NCI-H2107 (cell line): ENCODE measurements at places on chromosomes 5 and 9.

GRCh38 chr5:140049205-140049604 lies 6.1 kb upstream of the NRG2 start:
- no peak for DNase-seq

DNA sequence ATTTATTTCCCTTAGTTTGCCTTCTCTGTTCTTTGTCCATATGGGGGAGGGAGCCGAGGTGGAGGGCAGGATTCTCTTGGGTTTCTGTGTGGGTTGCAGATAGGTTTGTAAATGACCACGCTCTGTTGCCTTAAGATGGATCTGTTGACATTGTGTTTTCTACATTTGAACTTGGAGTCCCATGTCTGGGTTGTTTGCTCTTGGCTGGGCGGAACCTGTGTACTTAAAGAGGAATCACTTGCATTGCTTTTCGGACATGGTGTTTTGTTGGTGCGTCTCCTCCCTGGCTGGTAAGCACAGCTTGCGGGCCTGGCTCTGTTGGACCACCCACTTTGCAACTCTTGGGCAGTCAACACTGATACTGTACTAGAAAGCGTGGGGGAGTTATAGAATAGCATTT lies 45.9 kb downstream of the EHMT1 start:
- no peak for DNase-seq

- DNase-seq, result no peak
These were observed 41.6 kb upstream of the NAA35 start for GRCh38 chr9:85899388-85899787.

DNA sequence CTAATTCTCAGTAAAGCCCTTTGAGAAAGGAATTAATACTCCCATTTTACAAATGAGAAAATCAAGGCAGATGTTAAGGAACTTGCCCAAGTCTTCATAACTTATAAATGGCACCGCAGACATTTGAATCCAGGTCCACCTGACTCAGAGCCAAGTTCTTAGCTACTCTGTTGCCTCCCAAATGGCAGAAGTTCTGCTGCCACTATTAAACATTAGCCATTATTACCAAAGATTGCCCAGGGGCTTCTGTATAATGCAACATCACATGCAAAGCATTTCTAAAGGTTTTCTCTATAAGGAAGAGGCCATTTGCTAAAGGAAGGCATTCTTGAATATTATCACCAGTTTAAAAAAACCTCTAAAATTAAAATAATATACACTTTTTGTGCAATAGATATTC lies 28.3 kb downstream of the TPD52L3 start:
- no peak for DNase-seq

DNA sequence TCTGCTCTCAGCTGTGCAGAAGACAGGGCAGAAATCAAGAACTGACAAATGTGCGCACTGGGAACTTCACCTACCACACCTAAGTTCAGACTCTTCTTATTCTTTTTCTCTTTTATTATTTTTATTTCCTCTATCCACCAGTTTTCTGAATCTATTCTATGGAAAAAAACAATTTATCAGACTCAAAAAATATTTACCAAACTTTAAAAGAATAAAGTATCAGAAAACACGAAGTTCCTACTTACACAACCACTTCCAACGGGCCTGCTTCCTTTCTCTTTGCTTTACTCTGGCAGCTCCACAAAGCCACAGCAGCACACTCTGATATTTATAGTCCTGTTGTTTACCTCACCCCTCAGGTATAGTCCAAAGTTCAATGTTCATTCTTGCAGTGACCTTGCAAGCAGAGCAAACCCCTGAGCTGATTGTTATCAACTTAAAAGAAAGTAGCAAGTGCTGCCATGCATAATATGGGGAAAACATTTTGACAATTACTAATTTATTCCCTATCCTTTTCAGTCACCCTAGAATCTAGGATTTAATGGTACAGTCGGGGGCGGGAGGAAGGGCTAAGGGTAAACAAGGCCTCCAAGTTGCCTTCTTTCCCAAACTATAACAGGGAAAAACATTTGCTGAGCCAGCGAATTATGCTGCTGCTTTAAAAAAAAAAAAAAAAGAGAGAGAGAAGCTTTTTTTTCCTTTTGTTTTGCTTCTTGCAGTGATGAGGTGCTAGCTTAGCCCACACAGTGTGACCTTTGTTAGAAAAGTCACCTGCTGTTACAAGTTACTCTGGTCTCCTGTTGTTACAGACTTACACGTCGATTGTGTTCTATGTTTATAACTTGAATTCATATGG lies at the start of gene SELENOP:
Gene SELENOP, minus strand, starts transcription at position 302 of the 856 bp plus-strand sequence. CDS start 3,539 bp downstream, outside the sequence.
- DNase-seq, result peak; percentile 61

DNA sequence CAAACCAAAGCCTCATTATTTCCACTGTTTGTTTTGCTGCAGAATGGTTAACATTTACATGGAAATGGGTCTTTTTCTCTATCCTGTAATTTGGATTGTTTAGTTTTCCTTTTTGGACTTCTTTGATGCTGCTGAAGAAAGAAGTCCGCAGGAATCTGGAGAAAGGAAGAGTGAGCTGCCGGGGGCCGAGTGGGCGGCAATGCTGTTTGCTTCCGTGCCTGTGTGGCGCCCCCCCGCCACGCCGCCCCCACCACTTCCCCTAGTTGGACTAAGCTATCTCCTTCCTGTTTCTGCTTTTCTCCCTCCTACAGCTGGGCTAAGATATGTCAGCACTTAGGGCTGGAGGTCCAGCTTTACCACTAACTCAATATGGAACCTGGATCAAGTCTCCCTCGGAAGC lies 39.7 kb downstream of the ACTL7B start:
- DNase-seq, result no peak

GRCh38 chr5:73256862-73257261 lies 83.9 kb downstream of the TMEM174 start:
- no peak for DNase-seq

GRCh38 chr5:76601470-76601869 lies 21.7 kb downstream of the F2RL2 start:
- DNase-seq, result peak; percentile 21

GRCh38 chr5:129656952-129657351 lies 90.9 kb upstream of the MINAR2 start:
- DNase-seq, result no peak

GRCh38 chr9:35599763-35600604 lies 5.1 kb upstream of the TESK1 start:
- no peak for DNase-seq

- DNase-seq, result no peak
These were observed 63.3 kb upstream of the TGFBR1 start for GRCh38 chr9:99041618-99042017.

DNA sequence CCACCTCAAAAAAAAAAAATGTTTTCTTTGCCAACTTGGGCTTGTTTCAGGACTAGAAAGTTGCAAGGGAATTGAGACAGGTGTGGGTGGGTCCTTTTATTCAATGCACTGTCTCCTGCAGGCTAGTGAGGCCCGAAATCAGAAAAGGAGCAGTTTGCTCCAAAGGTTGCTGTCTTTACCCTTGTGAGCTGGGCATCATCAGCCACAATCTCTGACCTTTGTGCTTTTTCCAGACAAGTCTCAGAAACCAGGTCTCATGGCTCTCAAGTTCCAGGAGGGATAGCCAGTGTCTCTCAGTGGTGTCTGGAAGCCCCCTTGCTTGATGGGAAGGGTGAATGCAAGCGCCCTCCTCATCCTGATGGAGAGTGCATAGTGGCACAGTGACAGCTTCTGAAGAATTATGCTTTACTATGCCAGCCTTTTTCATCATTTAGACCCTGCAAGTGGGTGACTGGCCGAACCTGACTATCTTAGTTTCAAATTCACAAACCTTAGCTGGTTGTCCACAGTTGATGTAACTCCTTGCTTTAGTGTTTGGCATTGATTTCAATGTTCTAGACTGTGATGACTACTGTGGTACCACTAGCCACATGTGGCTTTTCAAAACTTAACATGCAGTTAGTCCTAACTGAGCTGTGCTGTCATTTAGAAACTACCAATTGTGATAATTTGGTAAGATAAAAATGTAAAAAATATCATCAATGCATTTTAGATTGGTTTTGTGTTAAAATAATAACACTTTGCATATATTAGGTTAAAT lies 468.6 kb downstream of the GADD45G start:
- no peak for DNase-seq

- DNase-seq, result no peak
These were observed 208.2 kb downstream of the SEC61B start for GRCh38 chr9:99430301-99430700.

GRCh38 chr9:12633016-12633765 lies 60.0 kb upstream of the TYRP1 start:
- DNase-seq, result no peak

GRCh38 chr9:132487351-132487791 lies 77.4 kb downstream of the CFAP77 start:
- DNase-seq, result no peak

GRCh38 chr9:14831074-14831473 lies 79.2 kb downstream of the FREM1 start:
- no peak for DNase-seq

DNA sequence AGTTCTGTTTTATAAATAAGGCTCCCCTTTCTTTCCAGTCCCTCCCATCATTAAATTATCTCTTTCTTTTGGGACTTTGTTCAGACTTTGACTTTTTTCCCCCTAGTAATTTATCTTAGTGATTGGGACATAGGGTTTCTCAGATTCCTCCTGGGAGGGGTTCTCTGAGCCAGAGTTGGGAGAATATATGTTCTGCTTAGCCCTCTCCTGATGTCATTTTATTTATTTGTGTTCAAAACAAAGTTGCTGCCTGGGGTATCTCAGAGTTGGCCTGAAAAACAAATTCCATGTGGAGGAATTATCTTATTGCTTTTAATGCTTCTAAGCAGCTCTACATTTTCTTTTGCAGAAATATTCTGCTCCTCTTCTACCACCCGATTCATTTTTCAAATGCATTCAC lies 211.0 kb downstream of the PCSK5 start:
- no peak for DNase-seq

DNA sequence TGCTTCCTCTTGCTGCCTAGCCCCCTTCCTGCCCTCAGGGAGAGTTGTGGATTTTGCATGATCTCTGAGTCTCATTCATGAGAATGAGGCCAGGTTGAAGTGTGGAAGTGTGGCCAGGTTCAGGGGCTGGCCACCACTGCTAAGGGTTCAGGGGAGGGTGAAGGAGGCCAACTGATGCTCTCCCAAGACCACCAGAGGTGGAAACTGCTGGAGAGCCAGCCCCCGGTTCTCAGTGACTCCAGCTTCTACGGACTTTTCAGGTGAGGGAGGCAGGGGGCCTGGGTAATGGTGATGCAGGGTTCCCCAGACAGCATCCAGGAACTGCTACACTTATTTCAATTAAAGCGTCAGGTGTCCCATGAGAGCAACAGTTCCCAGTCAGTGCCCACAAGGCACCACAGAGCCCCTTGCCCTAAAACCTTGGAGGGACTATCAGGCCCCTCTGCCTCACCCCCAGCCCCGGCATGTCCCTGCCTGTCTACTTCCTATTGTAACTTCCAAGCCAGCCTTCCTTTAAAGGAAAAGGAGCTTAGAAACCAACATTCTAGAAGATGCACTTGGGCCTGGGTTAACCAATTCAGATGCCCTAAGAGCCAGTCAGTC lies 50.1 kb downstream of the AMBP start:
- DNase-seq, result no peak

DNA sequence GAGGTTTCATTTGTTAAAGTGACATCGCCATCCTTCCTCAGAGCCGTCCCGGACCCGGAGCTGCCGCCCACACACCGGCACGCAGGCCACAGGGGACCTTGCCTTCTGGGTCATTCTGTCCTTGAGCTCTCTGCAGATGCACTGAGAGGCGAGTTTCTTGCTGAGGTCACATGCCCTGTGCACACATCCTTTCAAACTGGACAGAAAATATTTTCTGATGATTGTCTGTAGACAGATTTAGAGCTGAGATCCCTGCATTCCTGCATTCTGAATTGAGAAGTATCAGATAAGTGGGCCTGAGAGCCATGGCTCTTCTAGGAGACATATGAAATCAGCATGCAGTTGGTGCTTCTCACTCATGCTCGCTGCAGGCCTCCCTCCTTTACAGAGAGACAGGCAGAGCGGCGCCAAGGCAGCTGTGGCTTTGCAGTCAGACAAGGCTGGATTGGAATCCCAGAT lies 25.4 kb downstream of the BOD1 start:
- no peak for DNase-seq

- DNase-seq, result no peak
These were observed 24.1 kb downstream of the ACTL7B start for GRCh38 chr9:108831496-108832178.

DNA sequence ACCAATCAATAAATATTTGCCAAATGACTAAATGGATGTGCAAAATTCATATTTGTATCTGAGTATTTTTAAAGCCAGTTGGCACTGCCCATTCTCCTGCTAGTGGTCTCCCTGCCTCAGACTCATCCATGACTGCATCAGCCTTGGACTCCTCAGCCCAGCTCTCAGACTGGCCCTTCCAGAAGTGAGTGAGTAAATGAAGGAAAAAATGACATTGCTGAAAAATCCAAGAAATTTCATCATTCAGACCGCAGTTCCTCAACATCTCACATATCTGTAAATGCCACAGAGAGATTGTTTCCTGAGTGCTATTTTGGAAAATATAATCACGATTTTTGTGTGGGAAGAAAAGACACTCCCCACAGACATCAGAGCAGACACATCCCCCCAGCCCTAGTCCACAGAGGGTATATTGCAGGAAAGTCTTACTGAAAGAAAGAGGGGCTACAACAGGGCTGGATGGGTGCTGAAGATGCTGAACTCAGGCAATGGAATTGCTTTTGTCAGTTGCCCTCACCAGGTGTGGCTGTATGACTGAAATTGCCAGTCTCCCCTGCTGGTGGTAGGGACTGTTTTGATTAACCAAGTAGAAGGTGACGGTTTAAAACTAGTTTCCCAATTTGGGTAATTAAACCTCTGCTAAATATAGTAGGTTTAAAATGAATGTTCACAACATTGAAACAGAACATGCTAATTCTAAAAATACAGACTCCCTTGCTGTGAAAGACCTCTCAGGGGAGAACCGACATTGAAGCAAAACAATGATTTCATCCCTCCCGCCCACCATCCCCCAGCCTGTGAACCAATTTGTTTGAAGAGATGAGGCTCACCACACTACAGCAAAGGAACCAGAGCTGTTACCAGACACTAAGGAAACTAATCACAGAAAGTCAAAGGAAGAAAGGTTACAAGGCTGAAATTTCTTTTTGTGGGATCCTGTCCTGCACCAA lies 158.8 kb downstream of the DEPDC1B start:
- no peak for DNase-seq

DNA sequence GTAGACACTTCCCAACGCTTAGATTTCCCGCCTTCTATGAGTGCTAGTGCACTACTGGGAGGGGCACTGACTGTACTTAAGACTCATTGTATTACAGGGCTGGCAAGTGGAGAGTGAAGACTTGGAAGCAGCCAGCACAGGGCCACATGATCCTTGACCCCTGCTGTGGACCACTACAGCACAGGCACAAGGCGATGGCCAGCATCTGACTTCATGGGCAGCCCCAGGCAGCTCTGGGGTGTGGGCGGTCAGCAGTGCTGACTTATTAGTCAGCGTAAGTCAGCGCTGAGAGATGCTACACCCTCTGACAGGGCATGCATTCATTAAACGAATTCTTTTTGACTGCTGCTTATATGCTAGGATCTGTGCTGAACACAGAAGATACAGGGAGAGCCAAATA lies 9.3 kb downstream of the SLC46A2 start:
- no peak for DNase-seq

- DNase-seq, result no peak
These were observed 10.0 kb downstream of the DNAJB5 start for GRCh38 chr9:34999576-34999975.
